ENCODE measurements at places on chromosomes 1 and 21. TPM values are rescaled to one million over a fixed set of nuclear protein-coding genes. Genes with fewer than 3 reads are reported as not detected.

Gene PIGR
- 0.16 TPM for total RNA-seq

Gene MXRA8
- total RNA-seq, result 38.3 TPM

Gene OR6K3
- not detected for total RNA-seq

Gene CELA2A
- total RNA-seq, result not detected

Gene SHE
- total RNA-seq, result 21.4 TPM

Gene PKP1
- 1.0 TPM for total RNA-seq

Gene RSPH1
- total RNA-seq, result not detected

Gene PGBD5
- 24.8 TPM for total RNA-seq

Gene LENEP
- not detected for total RNA-seq

DNA sequence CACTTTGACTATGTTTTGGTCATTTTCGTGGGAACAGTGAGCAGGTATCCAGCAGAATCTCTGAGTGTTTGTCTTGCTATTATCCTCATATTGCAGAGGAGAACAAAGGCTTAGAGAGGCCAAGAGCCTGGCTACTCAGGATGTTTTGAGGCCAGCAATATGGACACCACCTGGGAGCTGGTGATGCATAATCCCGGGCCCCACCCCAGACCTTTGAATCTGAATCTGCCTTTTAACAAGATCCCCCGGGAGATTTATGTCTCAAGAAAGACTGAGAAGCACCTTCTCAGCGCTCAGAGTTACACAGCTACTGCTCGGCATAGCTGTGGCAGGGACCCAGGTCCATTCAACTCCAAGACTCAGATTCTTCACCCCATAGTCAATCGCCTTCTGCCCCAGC is 72.8 kb downstream of the PTPRU start:
- no peak for DNase-seq

GRCh38 chr1:229999004-229999670 is 67.9 kb upstream of the GALNT2 start:
- DNase-seq, result peak; percentile 23

GRCh38 chr1:22248746-22249145 is 105.8 kb upstream of the WNT4 start:
- DNase-seq, result no peak

GRCh38 chr1:212959266-212960220 is 9.2 kb downstream of the VASH2 start:
- no peak for DNase-seq

- DNase-seq, result no peak
These were observed 756 bp downstream of the RLF start for GRCh38 chr1:40161888-40162397.

DNA sequence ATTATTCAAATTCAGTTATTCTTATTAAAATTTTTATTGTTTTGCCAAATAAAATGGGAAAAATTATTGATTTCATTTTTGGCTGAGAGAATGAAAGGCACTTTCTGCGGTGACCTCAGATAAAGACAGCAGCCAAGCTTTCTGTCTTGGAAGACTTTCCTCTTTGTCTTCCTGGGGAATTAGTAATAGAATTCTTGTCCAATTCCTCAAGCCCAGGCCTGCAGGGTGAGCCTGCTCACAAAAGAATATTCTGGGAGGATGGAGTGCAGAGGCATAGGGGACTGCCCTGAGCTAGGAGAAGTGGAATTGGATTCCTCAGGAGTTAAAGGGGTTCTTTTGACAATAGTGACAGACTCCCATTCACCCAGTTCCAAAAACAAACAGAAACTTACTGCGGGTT is 614.5 kb upstream of the ADGRL2 start:
- no peak for DNase-seq

GRCh38 chr1:245863566-245864184 is 643.4 kb downstream of the SMYD3 start:
- no peak for DNase-seq

GRCh38 chr1:186740324-186740723 is 60.1 kb upstream of the PTGS2 start:
- DNase-seq, result no peak

- DNase-seq, result no peak
These were observed 115.2 kb downstream of the LRRC40 start for GRCh38 chr1:70090141-70090540.

- no peak for DNase-seq
These were observed 6.6 kb downstream of the SORT1 start for GRCh38 chr1:109391157-109391556.

GRCh38 chr21:31554511-31555022 is 104.9 kb upstream of the SOD1 start:
- DNase-seq, result no peak

- DNase-seq, result peak; percentile 40
These were observed 2.0 kb downstream of the GPR88 start for GRCh38 chr1:100539836-100540536.

DNA sequence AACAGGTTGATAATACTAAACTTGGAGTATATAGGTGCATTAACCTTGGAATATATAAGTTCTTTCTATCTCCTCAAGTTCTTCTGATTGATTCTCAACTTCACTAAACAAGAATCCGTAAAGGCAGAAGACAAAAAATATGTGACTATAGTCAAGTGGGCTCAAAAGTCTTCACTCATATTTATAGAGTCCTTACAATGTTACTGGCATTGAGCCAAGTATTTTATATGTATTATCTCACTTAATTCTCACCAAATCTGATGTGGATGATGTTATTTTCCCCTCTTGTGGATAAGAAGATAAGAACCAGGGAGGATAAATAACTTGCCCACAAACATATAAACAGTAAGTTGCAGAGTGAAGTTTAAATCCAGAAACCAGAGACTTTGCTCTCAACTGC is 486.9 kb downstream of the LRRIQ3 start:
- DNase-seq, result no peak

GRCh38 chr1:99727575-99728185 is 38.8 kb downstream of the FRRS1 start:
- no peak for DNase-seq

DNA sequence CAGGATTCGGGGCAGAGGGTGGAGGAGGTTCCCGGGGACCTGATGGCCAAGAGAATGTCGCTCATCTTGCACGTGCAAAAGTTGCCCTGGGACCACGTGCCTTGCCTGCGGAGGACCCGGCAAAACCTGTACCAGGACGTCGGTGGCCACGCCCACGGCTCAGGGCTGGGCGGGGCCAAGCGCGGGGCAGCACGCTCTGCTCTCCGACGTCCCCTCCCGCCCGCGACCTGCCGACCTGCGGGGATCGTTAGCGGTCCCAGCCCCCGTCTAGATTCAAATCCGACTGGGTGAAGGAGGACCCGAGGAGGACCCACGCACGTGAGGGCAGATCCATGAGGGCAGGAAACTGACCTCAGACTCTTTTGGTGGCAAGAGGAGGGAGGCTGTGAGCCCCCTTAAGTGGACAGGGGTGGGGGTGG is at the start of gene C1orf167:
C1orf167 (plus strand) TSS at position 206 of the 419 bp plus-strand sequence. CDS start 2,208 bp downstream, outside the sequence.
- DNase-seq, result peak; percentile 17

DNA sequence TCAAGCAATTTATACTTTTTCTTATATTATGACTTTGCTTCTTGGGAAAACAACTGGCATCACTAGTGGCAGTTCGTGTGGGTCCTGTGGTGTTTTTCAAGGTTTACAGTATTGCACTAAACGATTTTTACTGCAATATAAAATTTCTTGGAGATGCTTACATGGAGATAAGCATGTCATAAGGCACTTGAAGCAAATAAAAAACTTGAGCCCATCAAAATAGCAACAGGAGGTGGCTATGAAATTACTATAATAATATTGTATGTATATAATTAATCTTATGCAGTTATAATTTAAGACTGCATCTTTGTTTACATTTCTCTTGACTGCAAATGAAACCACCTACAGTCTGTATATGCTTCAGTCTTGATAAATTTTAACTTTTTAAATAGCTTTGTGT is 29.3 kb upstream of the CHAF1B start:
- DNase-seq, result no peak

DNA sequence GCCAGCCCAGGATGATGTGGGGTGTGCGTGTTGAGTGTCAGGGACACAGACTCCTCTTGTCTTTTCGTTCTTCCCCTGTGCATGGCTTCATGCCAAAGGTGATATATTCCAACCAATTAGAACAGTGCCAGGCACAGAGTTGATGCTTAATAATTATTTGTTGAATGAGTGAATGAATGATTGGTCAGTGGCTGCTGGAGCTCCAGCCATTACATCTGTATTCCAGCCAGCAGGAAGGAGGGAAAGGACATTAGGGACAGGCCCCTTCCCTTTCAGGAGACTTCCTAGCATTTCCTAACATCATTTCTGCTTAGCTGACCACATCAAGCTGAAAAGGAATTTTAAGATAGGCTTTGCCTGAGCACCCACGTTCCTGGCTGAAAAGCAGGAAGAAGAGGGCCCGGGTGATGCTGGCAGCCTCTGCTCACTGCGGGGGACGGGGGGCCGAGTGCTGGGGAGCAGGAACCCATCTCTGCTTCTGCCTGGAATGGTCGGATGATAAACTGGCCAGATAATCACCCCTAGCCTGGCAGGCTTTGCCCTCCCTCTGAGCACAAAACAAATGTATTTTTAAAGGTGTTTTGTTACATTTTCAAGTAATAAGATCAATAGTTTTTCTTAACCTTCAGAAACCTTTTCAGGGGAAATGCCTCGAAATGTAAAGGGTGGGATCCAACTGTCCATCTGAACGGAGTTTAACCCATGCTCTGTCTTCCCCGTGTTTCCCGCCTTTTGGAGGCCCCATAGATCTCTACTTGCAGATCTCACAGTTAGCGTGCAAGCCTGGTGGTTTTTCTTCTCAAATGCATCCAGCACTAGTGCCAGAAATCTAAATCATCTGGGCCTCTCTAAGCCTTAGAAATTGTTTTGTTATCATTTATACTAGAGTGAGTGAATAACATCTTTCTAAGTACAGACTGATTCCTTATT is 39.0 kb downstream of the SLC37A1 start:
- no peak for DNase-seq

- no peak for DNase-seq
These were observed 154.7 kb upstream of the KCNK2 start for GRCh38 chr1:214927796-214928195.

DNA sequence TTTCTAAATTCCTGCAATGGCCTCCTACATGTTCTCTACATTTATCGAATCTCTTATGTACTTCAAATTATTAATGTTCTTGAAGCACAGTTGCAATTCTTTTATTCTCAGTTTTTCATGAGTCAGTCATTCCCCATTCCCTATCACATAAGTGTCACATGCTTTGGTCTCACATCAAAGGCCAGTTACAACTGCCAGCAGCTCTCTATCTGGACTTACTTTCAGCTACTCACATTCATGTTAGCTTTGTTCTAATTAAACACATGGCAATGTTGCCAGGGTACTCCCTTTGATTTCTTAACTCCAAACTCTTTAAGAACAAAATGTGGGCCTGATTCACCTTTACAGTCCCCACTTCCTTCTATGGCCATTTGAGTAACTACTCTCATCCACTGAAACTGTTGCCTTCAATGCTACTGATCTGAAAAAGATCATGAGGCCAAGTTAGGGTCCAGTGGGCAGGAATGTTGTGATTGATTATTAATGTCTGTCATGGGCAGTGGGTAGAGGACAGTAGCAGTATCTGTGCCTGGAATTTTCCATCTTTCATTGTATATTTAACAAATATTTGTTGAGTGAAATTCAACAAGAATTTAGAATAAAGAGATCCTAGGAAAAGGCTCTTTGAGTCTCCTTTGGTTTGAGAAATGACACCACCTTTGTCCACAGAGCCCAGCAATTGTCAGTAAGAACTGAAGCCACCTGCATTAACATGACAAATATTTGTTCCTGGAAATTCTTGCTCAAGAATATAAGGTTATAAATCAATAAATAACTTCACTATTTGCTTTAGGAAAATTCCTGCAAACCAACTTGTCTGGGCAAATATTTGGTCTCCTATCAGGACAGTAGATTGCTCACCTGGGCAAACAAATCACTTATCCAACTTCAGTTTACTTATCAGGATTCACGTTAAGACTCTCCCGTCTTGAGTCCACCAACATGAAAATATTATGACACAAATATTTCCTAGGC is 153.6 kb upstream of the SAMSN1 start:
- DNase-seq, result no peak

GRCh38 chr1:82901118-82901517 is 1097.8 kb downstream of the TTLL7 start:
- no peak for DNase-seq

GRCh38 chr1:65149351-65150107 is 1.5 kb downstream of the AK4 start:
- DNase-seq, result no peak

DNA sequence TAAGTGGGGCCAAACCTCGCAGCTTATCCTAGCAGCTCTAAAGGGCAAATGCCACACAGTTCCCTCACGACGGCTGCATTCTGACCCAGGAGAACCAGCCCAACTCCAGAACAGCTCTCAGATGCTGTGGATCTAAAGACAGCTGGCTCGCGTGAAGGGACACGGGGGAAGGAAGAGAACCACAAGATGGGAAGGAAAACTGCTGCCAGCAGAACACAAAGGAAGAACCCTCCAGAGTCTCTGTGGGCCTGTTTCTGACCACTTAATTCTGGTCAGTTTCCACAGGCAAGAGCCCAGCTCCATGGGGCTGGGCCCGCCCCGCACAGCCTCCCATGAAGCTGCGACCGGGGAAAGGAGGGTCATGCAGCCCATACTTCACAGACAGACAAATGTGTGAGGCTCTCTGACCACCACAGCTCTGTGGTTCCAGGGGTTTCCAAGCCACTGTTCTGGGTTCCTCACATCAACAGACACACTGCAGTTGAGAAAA is 61.1 kb downstream of the SLC45A1 start:
- DNase-seq, result no peak

- DNase-seq, result no peak
These were observed 17.6 kb downstream of the CLCA2 start for GRCh38 chr1:86441581-86441980.

- no peak for DNase-seq
These were observed 222.6 kb downstream of the PRDM2 start for GRCh38 chr1:13922466-13923110.
